Neural progenitor cell (in vitro differentiated cells): ENCODE measurements at places on chromosomes 16 and 17.
A peak's percentile ranks its signal among the peaks of the same experiment; 100 is the strongest.

GRCh38 chr16:15621889-15622288, 21.1 kb downstream of the MARF1 start:
- no peak for DNase-seq

GRCh38 chr16:51971184-51971583, 575.8 kb downstream of the TOX3 start:
- DNase-seq: peak; percentile 55

DNA sequence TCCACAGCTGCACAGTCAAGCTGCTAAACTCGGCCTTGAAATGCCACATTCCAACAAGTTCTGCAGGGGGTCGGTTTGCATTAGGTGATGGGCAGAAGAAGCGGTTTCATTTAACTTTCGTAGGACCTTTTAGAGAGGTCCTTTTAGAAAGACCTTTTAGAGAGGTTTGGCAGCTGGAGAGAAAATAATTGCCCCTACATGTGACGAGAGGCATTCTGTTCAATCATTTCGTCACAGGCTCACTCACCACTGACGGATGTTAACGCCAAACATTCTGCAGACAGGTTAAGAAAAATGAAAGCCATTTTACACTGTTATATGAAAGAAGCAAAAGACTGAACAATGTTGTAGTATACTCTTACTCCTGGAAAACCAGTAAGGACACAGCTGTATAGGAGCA, 76.5 kb upstream of the ZNF423 start:
- DNase-seq: no peak

DNA sequence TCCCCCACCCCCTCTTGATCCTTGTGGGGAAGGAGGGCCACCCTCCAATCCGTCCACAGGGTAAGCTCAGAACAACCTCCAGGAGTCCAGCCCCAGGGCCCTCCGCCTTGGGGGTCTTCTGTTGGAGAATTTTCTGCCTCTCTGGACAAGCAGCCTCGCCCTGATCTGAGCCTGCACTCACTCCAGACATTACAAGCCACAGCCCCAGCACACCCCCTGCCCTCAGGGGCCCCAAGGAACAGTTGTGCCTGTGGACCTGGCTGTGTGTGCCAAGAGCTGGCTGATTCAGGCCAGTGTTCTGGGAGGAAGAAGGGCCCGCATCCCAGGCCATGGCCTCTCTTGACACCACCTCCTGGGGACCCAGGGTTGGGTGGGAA, 477 bp upstream of the ARHGAP27 start:
- DNase-seq: no peak

GRCh38 chr17:31842195-31843069, 16.6 kb downstream of the COPRS start:
- DNase-seq: peak; percentile 88

DNA sequence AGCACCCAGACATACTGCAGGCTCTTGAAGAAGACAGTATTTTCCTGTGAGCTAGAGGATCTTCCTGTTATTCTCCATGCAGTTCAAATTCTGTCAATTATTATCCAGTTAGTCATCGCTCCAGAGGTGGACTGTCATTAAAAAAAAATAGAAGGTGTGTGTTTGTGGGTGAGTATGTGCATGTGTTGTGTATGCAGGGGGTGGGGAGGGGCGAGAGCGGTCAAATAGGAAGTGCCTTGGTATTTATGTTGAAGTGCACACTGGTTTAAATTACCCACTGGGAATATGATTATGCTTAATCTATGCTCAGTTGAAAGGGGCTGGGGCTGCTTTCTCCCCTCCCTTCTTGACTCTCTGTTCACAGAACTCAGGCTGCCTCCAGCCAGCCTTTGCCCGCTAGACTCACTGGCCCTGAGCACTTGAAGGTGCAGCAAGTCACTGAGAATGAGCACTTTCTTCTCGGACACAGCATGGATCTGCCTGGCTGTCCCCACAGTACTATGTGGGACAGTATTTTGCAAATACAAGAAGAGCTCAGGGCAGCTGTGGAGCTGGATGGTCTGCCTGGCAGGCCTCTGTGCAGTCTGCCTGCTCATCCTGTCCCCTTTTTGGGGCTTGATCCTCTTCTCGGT, at the start of gene HSD17B2:
Gene HSD17B2 (plus strand): TSS at position 273 of the 632 bp plus-strand sequence. CDS start 172 bp downstream, at position 445.
- DNase-seq: no peak

- no peak for DNase-seq
Measured at GRCh38 chr16:23676924-23677480, 1.7 kb upstream of the PLK1 start.

GRCh38 chr17:78449983-78450595, 71.6 kb downstream of the PGS1 start:
- DNase-seq: no peak

- no peak for DNase-seq
Measured at GRCh38 chr17:49258394-49258793, 27.8 kb upstream of the PHOSPHO1 start.

DNA sequence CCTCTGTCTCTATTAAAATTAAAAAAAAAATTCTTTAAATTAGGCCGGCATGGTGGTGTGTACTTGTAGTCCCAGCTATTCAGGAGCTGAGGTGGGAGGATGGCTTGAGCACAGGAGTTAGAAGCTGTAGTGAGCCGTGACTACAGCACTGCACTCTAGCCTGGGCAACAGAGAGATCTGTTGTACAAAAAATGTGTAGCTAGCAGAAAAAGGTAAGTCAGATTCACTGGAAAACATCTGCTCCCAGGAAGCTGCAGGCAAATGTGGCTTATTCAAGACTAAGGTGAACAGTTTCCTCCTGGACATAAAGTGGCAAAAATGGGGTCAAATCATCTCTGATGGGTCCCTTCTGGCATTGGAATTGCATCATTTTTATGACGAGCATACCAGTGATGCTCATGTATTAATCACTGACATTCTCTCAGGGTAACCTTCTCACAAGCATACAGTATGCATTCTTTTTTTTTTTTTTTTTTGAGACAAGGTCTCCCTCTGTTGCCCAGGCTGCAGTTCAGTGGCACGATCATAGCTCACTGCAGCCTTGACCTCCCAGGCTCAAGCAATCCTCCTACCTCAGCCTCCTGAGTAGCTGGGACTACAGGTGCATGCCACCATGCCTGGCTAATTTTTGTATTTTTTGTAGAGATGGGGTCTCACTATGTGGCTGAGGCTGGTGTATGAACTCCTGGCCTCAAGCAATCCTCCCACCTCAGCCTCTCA, 48.7 kb downstream of the CPPED1 start:
- DNase-seq: no peak

DNA sequence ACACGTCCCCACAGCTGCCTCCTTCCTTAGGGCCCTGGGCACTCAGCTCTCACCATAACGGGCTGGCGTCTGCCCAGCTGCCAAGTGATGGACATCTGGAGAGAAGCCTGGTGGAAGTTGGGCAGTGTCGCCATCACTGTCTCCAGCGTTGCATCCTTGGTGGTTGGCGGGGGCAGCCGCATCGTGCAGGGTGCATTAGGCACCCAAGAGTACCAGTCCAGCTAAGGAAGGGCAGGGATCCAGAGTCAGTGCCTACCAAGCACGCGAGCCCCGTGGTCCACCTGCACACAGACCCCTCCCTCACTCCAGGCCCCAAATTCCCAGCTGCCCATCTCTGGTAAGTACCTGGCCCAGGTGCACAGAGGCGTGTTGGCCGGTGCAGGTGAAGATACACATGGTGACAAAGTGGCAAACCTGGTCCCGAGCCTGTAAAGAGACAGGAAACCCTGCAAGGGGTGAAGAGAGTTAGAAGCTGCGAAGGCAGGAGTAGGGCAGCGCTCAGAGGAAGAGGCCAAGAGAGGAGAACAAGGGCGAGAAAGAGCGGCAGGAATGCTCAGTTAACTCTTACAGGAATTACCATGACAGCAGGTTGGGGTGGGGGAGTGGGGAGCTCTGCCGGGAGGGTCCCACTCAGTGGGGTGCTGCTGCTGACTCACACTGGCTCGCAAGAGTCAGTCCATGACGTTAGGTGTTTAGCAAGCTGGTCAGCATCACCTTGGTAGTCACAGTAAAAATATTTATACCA, 9.5 kb downstream of the ALOX15 start:
- peak; percentile 21 for DNase-seq

GRCh38 chr17:74244548-74244947, 29.5 kb upstream of the DNAI2 start:
- DNase-seq: no peak

DNA sequence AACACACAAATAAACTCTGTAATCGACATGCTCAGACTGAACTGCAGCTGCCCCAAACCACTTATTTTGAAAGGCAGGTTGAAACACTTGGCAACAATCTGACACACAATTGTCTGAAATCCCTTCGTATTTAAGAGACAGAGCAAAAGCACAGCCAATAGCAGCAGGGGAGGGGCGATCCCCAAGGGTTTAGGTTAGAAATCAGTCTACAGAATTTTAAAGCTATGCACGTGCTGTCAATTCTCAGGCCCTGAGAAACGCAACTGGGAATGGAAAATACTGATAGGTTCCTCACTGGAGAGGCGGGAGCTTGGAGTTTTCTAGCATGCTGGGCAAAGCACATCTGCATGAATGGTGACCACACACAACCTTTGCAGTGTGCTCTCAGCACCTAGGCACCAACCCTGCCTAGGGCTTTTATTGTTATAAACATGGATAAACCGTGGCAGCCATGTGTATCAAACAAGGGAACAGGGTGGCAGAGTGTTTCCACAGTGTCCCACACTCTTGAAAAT, 168.0 kb downstream of the AATF start:
- DNase-seq: peak; percentile 33

GRCh38 chr17:40090237-40091119, 9.9 kb downstream of the NR1D1 start:
- no peak for DNase-seq

GRCh38 chr16:86195863-86196630, 297.1 kb downstream of the IRF8 start:
- DNase-seq: peak; percentile 73

DNA sequence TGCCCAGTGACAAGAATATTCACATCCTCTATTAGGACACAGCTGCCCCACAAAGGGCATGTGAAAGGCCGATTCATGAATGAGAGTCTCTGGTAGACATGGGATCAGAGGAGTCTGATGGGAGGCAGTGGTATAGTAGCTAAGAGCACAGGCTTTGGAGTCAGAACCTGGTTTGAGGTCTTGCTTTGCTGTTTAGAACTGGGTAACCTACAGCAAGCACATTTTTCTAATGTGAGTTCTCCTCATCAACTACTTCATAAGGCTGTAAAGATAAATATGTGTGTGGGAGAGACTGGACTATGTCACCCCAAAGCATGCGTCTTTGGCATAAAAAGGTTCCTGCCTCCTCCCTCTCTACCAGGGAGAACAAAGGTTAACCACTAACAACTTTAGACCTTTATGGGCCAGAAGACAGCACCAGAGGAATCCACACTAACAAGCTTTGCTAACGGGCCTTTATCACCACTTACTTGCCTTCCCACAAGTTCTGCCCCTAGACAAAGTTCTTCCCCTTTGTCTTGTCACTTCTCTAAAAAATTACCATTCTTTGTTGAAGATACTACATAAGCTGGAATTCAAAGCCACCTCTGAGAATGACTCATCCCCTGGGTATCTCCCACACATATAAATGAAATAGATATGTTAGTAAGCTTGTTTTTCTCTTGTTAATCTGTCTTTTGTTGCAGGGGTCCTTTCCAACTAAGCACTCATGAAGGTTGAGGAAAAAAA, 21.1 kb downstream of the CDR2 start:
- DNase-seq: no peak

GRCh38 chr17:79650861-79651260, 40.0 kb upstream of the RBFOX3 start:
- DNase-seq: no peak

- DNase-seq: no peak
Measured at GRCh38 chr16:1042049-1042744, 30.4 kb upstream of the SSTR5 start.

GRCh38 chr16:76518781-76519180, 241.6 kb downstream of the CNTNAP4 start:
- peak; percentile 49 for DNase-seq

GRCh38 chr17:15436473-15437302, 30.7 kb downstream of the CDRT4 start:
- no peak for DNase-seq

DNA sequence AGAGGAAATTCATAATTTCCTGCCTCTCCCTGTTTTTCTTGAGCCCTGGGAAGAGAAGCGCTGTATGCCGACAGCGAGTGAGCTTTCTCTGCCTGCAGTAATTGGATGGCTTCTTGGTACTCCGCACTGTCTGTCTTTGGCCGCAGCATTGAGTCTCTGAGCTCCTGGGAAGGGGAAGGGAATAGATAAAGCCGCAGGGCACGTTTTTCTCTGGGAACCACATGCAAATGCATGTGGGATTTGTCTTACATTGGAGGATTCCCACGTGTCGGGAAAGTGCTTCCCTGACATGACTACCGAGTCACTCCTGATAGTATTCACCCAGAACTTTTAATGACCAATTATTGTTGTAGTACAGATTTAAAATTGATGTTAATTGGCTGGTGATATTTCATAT, 385.9 kb downstream of the CPPED1 start:
- DNase-seq: no peak
